ENCODE measurements at places on chromosomes 6 and 20. TPM values are rescaled to one million over a fixed set of nuclear protein-coding genes. Genes with fewer than 3 reads are reported as not detected.

The SYCP2L gene
- total RNA-seq = under 0.01 TPM

The FOXC1 gene
- 15.2 TPM for total RNA-seq

The EFCAB8 gene
- total RNA-seq = 1.5 TPM

The DPPA5 gene
- not detected for total RNA-seq

DNA sequence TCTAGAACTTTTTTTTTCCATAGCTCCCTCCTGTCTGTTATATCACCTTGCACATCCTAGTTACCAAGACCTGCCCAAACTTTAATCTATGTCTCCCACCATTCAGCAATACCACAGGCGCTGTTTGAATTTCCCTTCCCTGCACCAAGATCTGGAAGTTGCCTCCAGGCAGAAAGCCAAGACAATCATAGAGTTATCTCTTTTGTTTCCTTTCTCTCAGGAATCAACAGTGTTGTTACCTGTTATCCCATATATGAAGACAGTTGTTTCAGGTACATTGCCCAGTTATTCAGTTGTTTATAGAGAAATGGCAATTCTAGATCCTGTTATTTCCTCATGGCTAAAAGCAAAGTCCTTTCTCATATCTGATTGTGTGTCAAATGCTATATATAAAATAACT lies 63.2 kb downstream of the PDSS2 start:
- H3K36me3 ChIP-seq = no peaks in the 10 kb centered on the region
- no peak for DNase-seq
- H3K4me3 ChIP-seq = no peak overlapping the region
- no peaks in the 10 kb centered on the region for H3K27me3 ChIP-seq

GRCh38 chr6:100518588-100518987 lies 53.9 kb upstream of the SIM1 start:
- no peak for DNase-seq
- H3K27ac ChIP-seq = no peak overlapping the region
- no peaks in the 10 kb centered on the region for H3K4me1 ChIP-seq

DNA sequence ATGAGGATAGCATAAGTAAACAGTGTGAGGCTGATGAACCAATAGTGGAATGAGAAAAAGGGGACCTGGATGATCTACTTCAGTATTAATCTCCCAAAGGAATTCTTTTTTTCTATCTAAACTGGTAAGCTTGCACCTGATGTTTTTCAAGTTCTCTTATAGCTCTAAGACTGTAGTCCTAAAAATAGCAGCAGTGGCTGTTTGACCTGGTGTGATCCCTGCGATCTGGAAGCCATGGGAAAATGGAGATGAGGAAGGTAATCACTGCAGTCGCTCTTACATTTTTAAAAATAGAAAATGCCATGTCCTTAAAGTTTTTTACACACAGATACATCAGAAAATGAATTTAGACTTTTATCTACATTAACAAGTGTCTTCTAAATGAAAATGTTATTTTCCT lies 926.4 kb upstream of the SLC35B3 start:
- no peaks in the 10 kb centered on the region for H3K27me3 ChIP-seq
- H3K36me3 ChIP-seq = no peaks in the 10 kb centered on the region
- no peak for DNase-seq
- no peak overlapping the region for H3K4me3 ChIP-seq
- H3K4me1 ChIP-seq = no peaks in the 10 kb centered on the region

GRCh38 chr6:42498473-42499128 lies 46.9 kb upstream of the TRERF1 start:
- H3K36me3 ChIP-seq = no peaks in the 10 kb centered on the region
- no peak overlapping the region for H3K27ac ChIP-seq
- H3K27me3 ChIP-seq = no peaks in the 10 kb centered on the region
- DNase-seq = no peak
- H3K4me1 ChIP-seq = no peaks in the 10 kb centered on the region
- H3K4me3 ChIP-seq = no peak overlapping the region
